ENCODE measurements at places on chromosomes 7 and 10. TPM values are rescaled to one million over a fixed set of nuclear protein-coding genes. Genes with fewer than 3 reads are reported as not detected.
A peak's percentile ranks its signal among the peaks of the same experiment; 100 is the strongest.

Gene SLC25A28
- 14.3 TPM for total RNA-seq

Gene DYNC1I1
- total RNA-seq: not detected

Gene ABI1
- 28.5 TPM for total RNA-seq

Gene ZPBP
- total RNA-seq: not detected

DNA sequence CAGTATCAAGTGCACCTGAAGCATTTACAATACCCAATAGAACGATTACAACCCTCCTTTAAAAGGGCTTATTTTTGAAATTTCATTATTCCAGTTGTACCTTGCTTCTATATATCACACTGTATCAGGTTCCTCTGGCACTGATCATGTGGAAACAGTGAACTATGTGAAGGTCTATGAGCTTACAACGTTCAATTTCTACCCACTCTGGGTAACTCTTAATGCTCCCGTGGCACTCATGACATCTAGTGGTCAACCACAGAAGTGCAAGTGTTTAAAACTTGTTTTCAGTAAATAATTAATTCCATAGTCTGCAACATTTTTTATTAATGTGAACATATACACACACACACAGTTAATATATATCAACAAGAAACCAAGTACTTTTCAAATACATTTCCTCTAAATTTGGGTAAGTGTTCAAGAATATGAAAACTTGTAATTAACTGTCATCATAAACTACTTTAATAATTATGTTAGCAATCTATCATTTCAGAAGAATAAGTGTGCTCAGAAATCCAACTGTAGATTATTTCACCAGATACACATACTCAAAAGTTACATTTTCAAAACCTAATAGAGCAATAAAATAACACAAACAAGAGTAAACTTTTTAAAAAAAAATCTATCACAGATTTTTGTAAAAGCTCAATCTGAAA, 61.0 kb downstream of the MPP7 start:
- peak; percentile 42 for DNase-seq

GRCh38 chr7:50362142-50362541, 57.6 kb downstream of the IKZF1 start:
- DNase-seq: no peak

DNA sequence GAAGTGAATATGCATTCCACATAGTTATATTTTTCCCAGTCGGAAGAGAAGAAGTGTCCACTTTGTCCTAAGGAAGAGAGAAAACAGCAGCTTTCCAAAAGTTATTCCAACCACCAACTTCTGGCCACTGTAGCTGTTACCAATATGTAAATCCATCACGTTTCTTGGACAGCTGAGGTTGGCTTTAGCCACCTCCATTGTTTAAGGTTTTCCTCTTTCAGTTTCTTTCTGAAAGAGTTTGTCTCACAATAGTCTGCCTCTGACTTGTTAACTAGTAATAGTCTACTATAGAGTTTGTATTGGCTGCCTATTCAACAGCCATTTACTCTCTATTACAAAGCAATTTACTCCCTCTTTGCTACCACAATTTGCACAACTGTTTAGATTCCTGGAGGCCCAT, 457.6 kb upstream of the LRRN3 start:
- no peak for DNase-seq

- DNase-seq: no peak
These were observed 47.1 kb downstream of the ZNF680 start for GRCh38 chr7:64515781-64516180.

DNA sequence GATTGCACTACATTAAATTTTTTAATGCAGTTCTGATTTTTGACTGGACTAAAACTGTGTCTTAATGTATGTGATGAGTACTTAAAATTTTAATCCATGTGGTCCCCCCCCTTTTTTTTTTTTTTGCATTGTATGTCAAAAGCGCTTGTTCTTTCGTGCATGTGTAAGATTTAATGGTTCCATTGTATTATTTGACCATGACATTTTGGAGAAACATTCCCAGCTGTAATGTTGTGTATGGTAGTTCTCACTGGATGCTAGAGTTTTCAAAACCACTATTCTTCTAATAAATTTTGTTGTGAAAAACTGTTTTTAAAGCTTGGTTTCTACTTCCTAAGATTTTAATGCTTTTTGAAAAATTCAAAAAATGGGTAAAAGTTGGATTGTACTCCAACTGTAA, 132.0 kb downstream of the LCOR start:
- DNase-seq: no peak

DNA sequence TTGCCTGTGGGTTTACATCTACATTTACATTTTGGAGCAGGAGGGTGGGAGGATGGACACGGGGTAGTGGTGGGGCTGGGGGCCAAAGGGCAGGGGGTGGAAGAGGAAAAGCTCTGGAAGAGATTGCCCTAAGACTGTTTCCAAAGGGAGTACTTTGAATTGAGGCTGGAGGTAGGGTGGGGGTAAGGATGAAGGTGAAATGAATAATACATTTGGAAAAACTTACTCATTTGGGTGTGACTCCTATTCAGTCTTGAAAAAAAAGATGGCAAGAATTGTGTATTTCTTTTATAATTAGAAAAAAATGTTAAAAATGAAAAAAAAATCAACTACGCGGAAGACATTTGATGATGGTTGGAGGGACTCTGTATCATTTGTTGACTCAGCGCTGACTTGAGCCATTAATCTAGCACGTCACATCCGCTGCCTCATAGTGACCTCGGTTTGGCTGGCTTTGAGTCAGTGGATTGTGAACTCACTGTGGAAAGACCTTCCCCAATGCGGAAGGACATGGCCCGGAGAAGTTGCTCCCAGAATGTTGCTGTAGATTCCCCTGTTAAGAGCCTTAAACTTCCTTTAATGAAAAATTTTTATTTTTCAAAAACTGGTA, 2.8 kb downstream of the FAM180A start:
- DNase-seq: peak; percentile 60
